ENCODE measurements at places on chromosomes 6 and 20.

GRCh38 chr6:106908386-106908840 lies 66.1 kb downstream of the CD24 start:
- no peak for DNase-seq

DNA sequence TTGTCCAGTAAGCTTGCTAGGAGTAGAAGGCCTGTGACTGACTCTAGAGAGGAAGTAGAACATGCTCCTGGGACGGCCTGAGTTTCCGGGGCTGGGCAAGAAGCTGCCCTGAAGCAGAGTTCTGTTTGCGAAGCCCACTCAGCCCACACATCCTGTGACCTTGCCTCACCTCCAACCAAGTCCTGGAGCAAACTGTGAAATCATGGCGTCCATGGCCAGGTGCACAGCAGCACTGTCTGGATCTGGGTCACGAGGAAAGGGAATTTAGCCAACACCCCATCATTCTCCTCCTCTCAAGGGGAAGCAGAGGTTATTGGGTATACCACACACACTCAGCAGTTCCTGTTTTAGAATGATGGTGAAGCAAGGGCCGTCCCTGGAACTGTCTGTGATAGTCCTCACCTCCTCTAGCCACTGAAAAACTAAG lies 87.5 kb downstream of the CRYBG1 start:
- DNase-seq = no peak

DNA sequence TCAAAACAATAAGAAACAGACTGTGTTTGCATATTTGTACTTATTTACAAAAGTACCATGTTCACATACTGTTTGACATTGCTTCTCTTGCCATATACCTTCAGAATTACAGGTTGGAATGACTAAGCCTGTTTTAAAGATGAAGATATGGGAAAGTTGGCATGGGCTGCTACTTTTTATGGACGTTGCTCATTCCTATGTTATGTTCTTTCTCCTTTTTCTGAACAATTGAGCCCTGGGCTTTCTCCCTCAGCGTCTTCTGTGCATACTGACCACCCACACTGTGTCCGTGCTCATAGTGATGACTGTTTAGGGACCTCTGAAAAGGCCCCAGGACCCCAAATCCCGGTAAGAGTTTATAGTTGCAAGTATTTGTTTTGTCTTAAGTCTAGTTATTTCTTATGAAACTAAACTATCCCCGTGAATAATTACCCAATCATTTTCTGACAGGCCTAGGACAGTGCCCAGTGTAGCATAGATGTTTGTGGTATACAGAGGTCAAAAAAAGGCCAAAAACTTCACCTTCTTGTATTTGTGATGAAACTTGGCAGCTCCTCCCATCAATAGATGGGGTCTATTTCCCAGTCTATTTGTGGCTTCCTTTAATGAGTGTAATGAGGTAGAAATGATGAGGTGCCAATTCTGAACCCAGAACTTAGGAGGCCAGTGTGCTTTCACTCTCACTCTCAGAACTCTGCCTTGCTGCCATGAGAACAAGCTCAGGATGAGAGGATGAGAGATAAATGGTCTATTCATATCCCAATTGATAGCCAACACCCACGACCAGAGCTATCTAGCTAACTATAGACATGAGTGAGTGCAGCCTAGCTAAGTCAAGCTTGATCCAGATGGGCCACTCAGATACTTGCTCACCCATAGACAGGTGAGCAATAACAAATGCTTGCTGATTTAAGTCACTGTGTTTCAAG lies 40.9 kb downstream of the GSTA4 start:
- DNase-seq = peak; percentile 8

DNA sequence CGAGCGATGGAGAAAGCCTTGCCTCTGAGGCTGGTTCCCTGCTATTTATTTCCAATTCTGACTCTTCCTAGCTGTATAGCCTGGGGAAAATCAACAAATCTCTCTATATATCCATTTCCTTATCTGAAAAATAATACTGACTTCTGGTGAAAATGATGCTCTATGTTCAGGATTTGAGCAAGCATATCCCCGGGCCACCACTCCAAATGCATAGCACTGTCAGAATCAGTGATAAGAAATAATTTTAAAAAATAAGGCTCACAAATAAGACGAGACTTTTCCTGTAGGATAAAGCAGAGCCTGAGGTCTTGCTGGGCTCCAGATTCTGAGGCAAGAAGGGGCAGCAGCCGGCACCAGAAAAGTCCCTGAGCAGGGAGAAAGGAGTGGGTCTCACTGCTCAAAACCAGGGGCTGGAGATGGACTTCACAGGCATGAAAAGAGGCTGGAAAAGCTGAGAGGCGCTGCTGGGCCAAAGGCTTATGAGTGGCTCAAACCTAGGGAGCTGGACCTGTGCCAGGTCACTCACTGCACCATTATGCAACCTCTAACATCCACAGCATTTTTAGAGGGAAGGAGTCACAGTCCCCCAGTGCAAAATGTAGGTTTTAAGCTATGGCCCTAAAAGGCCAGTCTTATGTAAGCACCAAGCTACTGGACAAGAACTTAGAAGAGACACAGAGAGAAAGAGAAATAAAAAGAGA lies 48.1 kb upstream of the SLC17A4 start:
- DNase-seq = no peak

GRCh38 chr20:9294041-9294440 lies 220.3 kb upstream of the LAMP5 start:
- no peak for DNase-seq

DNA sequence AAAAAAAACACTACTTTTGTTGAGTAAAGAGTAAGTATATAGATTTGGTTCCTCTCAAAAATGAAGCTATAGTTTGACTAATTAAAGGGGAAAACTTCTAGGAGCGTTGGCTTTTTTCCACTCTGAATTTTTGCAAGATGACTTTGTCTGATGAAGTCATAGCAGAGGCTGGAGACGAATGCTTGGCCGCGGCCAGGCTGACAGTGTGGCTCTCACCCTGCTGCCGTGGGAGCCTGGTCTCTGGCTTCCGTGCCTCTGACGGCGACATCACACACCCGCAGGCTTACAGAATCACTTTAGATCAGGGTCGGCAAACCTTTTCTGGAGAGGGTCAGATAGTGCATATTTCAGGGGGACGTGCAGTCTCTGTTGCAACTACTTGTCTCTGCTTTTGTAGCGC lies 145.0 kb downstream of the PHACTR3 start:
- no peak for DNase-seq

DNA sequence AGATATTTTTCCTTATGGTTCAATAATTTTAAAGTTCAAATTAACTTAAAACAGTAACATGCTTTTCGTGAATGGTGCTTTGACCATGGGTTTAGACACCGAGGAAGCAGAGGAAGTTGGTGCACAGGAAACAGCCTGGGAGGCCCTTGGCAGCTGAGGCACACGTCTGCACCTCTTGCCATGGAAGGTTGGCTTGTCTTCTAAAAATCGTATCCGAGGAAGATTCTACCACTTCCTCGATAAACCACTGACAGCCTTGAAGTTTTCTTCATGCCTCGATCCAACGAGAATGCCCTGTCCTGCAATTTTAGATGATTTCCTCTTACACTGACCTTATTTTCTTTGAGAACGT lies 12.2 kb downstream of the DLL1 start:
- no peak for DNase-seq

DNA sequence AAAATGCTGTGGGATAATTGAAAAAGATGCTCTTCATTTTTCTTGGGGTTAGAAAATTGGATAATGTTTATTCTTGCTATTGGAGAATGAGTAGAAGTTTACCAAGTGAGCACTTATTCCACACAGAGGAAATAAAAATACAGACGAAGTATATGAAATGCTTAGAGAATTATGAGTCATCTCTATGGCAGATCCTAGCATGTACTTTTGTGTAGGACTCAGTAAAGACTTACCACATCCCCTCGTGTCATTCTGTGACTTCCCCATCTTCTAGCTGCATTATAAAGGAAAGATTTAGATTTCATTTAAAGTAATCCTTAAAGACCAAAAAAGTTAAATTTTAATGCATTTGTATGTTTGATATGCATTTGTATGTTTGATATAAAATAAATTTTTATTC lies 685.6 kb downstream of the TBC1D32 start:
- DNase-seq = no peak

GRCh38 chr6:15475261-15475660 lies 187.6 kb downstream of the DTNBP1 start:
- DNase-seq = no peak

- DNase-seq = peak; percentile 41
Observed at GRCh38 chr6:166774292-166774691, 147.2 kb upstream of the RPS6KA2 start.

DNA sequence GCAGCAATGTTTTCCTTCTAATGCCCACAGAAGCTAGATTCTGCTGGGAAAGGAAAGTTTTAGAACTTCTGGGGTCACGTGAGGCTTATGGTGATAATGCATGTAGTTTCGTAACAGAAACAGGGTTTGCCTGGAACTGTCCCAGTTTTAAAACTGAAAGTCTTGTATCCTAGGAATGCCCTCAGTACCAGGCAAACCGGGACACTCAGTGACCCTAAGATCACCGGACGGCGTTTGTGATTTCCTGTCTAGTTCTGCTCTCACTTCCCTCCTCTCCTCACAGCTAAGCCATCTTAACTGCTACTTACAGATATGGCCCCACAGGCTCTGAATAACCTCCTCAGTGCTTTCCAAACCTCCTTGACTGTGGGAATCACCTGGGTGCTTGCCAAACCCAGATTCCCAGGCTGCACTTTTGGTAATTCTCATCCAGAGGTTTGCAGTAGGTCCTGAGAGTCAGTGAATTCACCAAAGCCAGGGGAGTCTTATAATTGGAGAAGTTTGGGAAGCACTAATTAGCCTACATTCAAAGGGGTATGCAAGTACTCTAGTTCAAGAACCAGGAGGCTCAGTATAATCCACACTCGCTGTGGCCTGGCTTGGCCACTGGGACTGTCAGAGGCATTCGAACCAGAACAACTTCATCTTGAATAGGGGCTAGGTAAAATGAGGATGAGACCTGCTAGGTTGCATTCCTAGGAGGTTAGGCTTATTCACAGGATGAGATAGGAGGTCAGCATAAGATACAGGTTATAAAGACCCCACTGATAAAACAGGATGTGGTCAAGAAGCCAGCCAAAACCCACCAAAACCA lies 231.6 kb upstream of the MYLIP start:
- DNase-seq = no peak

DNA sequence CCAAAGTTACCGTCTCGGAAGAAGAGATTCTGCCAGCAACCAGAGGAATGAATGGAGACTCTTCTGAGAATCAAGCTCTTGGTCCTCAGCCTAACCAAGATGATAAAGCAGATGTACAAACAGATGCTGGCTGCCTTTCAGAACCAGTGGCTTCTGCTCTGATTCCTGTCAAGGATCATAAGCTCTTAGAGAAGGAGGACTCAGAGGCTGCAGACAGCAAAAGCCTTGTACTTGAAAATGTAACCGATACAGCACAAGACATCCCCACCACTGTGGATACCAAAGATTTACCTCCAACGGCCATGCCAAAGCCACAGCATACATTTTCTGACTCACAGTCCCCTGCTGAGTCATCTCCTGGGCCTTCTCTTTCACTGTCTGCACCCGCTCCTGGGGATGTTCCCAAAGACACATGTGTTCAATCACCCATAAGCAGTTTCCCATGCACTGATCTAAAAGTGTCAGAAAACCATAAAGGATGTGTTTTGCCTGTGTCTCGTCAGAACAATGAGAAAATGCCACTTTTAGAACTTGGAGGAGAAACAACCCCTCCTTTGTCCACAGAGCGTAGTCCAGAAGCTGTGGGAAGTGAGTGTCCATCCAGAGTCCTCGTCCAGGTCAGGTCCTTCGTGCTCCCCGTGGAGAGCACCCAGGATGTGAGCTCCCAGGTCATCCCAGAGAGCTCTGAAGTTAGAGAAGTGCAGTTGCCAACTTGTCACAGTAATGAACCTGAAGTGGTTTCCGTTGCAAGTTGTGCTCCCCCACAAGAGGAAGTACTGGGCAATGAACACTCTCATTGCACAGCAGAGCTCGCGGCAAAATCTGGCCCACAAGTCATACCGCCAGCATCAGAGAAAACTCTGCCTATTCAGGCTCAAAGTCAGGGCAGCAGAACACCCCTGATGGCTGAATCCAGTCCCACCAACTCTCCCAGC lies 109.6 kb downstream of the RTN4IP1 start:
- no peak for DNase-seq

GRCh38 chr6:79964607-79965081 lies 17.3 kb upstream of the ELOVL4 start:
- DNase-seq = no peak

DNA sequence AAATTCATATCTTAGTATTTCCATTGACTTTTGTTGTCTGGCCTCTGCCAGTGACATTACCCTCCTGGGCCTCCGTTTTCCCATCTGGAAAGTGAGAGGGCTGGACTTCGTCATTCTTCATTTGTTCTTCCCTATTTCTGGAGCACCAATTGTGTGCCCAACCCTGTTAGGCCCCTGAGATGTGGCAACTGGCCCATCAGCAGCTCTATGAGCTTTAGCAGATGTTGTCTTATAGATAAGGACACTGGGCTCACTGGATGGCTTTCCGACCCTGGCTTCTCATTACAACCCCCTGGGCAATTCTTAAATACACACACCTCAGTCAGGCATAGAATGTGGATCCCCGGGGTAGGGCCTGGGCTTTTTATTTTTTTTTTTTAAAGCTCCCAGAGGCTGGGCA lies 14.7 kb downstream of the PABPC1L start:
- no peak for DNase-seq

DNA sequence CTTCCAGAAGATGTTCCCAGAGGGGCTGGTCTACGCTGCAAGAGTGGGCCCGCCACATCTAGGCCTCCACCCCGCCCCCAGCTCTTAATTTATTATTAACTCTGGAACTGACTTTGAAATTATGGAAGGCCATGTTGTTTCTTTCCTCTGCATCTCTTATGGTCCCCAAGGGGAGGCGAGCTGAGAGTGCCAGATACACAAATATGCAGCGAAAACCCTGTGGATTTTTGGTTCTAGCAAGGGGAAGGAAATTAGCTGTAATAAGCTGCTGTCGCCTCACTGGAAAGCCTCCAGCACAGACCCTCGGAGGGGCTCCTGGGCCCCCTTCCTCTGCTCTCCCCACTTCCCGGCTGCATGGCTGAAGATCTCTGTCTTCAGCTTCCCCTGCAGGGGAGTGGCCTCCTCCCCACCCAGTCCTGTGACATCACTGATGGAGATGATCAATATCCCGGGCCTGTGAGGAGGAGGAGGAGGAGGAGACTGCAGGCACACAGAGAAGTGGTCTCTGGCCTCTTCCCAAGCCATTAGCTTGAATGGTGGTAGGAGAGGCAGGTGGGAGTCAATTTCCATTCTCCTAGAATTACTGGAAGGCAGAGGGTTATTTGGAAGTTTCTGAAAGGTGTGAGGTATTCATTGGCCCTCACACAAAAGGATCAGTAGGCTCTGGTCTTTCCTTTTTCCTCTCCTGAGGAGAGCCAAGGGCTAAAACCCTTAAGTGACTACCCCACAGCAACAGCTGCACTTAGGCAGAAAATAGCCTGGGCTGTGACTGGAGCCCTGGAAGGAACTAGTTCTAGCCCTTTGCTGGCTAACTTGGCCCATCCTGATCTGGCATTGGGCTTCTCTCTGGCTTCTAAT lies 39.7 kb upstream of the CCDC167 start:
- DNase-seq = no peak

GRCh38 chr6:134437376-134437775 lies 119.5 kb upstream of the SGK1 start:
- no peak for DNase-seq

Data from ecto neural progenitor cell (in vitro differentiated cells).